ENCODE measurements at places on chromosomes 5 and 9.

- DNase-seq, result no peak
Observed at GRCh38 chr9:130993303-130994030, 15.5 kb upstream of the LAMC3 start.

DNA sequence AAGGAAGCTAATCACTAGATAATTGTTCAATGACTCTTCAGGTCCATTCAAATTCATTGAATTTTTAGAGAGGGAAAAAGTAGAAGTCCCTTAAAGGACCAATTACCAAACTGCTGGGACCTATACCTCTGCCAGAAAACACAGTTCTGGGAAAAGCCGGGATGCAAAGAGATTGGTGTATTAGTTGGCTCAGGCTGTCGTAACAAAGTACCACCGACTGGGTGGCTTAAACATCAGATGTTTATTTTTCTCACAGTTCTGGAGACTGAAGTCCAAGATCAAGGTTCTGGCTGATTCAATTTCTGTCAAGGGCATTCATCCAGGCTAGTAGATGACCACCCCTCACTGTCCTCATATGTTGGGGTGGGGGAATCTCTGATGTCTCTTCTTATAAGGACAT lies 177.1 kb upstream of the FSTL4 start:
- no peak for DNase-seq

GRCh38 chr5:141343953-141344463 lies 379 bp downstream of the PCDHGA3 start:
- no peak for DNase-seq

- no peak for DNase-seq
Observed at GRCh38 chr5:175582697-175583096, 75.2 kb upstream of the HRH2 start.

DNA sequence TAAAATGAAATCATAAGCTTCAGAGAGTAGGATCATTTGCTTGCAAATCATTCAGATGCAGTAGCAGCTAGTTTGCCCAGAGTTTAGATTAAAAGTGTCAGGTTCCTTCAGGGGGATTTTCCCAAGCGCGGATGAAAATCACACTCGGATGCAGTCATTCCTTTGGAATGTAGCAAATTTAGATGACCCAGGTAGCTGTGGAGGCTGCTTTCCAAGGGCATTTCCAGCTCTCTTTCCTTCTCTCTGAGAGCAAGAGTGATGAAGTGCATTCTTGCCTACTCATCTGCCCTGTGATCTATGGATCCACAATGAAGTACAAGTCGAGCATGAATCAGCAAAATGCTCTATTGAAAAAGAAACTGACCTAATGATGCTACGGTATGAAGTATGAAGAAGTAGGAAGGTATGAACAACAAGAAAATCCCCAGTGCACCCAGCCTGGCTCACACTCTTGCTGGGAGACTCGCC lies 200.2 kb downstream of the PLK2 start:
- peak; percentile 2 for DNase-seq

DNA sequence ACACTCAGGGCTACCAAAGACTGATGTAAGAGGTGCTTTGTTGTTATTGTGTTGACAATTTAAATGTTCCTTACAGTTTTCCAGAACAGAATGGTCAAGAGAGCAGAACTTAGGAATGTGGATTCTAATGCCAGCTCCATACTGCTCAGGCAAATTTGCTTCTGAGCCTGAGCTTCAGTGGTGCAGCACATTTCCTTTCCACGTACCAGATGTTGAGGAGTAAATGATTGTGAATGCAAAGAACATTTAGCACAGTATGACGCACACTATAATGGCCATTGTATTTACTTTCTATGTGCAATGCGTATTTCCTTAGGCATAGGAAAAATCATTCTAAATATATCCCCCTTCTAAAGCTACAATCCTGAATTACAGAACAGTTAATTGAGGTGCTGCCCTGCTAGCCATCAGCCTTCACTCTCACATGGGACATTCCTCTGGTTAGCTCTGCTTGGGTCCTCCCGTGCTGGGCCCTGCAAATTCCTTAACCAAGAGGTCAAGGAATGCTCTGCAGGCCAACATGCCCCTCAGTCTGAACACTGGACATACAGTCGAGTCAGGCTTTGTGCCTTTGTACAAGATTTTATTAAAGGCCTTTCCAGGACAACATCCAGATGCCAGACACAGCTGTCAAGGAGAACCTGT lies 21.1 kb upstream of the TMEM174 start:
- no peak for DNase-seq
